Head of caudate nucleus (tissue), 42 donors: ENCODE measurements at places on chromosomes 3 and 15.

DNA sequence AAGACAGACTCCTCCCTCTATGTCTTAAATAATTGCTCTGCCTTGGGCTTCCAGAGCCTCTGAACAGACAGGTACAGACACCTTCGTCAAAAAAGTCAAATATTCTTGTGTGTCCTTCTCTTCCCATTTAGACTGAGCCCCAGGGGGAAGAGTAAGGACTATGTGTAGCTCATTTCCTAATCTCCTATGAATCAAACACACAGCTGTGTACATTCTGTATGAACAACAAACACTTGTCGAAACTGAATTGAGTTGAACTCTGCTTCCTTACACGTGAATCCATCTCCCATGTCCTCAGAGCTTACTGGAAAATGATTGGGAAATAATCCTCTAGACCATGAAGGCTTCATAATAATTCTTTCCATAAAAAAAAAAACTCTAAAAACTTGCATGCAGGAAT is 80.8 kb downstream of the MOBP start:
- DNase-seq: no peak

DNA sequence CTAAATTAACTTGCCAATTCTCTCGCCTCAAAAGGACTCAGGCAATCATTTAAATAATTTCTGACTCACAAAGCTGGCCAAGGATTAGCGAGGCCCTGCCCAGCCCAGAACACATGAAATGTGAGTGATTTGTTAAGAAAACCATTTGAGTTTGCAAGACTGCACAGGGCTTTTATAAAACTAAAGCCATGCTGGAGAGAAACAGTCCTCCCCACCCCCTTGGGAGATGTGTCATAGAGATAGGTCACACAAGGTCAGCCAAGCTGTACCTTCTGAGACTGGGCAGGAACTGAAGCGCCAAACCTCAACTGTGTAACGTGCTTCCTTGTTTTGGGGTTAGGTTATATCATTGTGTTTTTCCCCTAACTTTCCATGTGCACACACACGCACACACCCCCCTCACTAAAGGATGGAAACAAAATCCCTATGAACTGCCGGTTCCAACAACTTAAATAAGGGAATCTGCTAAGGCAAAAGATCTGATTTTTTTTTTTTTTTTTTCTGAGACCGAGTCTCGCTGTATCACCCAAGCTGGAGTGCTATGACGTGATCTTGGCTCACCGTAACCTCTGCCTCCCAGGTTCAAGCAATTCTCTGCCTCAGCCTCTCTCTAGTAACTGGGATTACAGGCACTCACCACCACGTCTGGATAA is 8.1 kb downstream of the SPATA12 start:
- no peak for DNase-seq

DNA sequence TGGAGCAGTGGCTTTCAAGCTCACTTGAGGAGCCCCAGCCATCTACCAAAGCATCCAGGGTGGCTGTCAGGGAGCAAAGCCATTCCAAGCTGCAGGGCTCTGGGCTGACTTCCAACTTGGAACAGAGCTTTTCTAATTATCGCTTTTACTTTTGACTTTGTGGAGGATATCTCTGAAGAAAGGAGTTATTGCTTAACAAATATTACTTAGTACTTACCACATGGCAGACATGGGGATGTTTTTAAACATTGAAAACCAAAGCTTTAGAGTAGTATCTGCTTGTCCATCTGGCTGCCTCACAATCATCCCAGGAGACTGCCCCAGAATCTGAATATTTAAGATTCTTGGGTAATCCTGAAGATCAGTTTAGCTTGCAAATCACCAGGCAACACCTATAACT is 8.9 kb downstream of the TAGLN3 start:
- no peak for DNase-seq

DNA sequence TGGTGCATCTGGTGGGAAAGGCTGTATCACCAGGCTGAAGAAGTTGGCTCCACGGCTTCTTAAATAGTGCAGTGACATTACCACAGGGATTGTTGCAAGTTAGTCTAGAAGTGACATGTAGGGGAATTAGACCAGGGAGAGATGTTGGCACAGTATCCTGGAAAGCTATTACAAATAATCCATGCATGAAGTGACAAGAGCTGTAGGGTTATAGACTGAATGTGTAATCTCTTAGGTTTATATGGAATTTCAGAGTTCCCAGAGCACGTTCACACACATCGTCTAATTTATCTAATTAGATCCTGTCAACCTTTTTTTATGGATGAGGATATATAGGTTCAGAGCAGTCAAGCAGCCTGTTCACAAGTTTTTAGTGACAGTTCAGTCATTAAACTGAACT is 37.3 kb upstream of the APH1B start:
- DNase-seq: no peak

DNA sequence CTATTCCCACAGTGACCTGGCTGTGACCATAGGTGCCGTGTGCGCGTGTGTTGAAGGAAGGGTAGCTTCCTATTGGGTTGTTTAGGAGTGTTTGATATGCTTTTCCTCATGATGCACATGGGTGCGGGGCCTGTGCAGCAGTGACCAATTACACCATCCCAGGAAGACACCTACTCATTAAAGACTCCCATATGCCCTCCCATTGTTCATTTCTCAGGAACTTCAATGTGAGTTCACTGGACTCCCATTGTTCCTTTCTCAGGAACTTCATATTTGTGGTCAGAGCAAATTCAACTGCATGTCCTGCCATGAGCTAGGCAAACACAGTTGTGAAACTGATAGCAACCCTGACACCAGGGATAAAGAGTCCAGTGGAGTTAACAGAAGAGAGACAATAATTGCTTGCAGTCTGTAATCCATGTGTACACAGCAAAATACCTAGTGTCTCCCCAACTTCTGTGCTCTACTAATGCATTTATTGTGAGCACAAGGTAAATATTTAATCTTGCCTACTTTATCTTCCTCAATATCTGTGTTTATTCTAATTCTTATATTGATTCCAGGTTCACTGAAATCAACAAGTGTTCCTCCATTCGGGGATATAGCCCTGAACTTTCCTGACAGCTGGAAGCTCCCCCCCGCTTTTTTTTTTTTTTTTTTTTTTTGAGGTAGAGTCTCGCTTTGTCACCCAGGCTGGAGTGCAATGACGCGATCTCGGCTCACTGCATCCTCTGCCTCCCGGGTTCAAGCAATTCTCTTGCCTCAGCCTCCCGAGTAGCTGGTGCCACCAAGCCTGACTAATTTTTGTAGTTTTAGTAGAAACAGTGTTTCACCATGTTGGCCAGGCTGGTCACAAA is 57.5 kb upstream of the GCNT3 start:
- DNase-seq: no peak

- DNase-seq: no peak
Measured at GRCh38 chr3:135991621-135992020, 26.1 kb downstream of the PPP2R3A start.

DNA sequence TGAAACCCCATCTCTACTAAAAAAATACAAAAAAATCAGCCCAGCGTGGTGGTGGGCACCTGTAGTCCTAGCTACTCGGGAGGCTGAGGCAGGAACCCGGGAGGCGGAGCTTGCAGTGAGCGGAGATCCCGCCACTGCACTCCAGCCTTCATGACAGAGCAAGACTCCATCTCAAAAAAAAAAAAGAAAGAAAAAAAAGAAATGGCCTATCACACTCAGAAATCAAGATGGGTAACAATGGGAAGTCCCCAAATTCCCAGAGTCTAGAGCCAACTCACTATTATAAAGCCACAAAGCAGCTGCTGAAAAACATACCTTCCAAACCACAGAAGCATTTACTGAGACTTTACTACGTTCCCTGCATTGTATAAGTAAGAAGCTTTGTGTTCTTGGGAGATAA is 7.5 kb downstream of the HDGFL3 start:
- DNase-seq: no peak

GRCh38 chr15:98646546-98647025 is 1.8 kb upstream of the IGF1R start:
- DNase-seq: no peak

DNA sequence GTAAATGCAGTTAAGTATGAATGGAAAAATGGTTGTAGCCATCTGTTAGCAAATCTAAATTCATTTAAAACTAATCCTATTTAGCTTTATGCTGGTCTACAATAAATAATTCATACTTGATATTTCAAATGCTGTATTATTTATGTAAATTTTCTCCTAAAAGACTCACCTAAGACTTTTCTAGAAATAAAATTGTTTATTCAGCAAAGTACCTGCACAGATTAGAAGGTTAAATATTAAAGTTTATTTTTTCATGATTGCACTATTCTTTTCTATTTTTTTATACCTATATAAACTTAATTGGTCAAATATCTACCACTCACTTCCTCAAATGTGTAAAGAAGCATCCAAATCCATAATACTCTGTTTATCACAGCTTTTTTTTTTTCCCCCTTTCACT is 45.2 kb downstream of the MBNL1 start:
- no peak for DNase-seq

DNA sequence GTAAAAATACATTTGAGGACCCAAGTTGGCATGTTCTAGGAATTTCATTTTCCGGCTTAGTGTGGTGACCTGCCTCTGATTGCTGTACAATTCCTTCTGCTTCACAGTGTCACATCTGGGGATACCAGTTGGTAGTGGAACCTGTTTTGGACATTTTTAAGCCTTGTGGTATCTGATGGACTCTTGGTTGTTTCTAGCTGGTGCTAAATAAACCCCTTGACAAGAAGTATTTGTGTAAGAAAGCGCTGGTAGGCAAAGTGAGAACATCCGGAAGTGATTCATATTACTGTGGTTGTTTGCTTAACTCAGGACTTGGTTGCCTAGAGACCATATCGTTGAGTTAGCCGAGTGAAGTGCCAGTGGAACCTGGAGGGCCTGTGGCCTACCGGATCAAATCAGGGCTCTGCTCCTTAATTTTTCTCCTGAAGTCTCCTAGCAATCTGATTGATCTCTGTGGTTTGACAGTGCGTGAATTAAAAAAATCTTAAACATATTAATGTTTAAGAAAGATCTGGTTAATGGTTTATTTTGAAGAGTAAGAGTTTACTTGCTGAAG is 12.8 kb downstream of the IQGAP1 start:
- no peak for DNase-seq

DNA sequence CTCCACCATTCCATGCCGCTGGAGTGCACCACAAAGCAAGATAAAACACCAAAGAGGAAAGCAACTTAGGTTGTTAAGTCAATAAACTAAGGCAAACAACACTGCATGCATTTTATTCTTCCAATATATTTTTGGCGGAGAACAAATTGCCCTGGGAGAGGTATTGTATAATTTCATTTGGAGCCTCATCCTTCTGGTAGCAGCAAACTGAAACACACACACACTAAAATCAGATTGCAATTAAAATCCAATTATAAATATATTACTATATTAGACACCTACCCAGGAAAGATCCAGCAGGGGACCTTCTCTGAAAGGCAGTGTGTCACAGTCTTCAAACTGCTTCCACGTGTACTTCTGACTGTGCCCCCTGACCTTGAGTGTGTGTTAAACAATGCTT is 102.3 kb downstream of the RORA start:
- no peak for DNase-seq

DNA sequence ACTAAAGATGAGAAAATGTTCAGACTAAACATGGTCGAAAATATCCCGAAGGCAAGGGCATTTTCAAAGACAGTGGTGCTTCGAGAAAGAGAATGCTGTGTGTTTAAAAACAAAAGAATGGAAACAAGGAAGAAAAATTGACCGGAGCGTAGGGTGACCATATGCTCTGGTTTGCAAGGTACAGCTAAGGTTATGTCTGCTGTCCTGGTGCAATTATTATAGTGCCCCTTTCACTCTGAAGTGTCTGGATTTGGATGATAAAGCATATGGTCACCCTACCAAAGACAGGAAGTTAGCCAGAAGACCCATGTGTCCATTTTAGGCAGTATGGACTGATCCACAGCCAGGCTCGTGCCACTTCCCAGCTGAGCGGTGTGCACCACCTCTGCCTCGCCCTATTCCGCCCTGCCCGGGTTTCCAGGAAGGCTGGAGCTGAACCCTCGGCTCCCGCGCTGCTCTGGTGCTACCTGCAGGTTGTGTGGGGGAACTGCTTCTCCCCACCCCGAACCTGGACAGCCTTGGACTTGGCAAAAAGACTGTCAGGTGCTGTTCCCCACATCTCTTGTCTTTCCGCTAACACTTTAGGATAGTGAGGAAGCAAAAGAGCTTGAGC is 25.2 kb downstream of the GOLGA6D start:
- DNase-seq: peak; percentile 19

GRCh38 chr15:89958107-89958805 is 42.9 kb upstream of the ZNF710 start:
- no peak for DNase-seq

DNA sequence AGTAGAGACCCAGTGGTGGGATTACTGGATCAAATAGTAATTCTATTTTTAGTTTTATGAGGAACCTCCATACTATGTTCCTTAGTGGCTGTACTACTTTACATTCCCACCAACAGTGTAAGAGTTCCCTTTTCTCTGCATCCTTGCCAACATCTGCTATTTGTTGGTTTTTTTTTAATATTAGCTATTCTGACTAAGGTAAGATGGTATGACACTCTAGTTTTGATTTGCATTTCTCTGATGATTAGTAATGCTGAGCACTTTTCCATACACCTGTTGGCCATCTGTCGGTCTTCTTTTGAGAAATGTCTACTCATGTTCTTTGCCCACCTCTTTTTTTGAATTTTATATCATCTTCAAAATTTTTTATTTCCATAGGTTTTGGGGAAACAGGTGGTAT is 34.2 kb upstream of the RAP2B start:
- no peak for DNase-seq

DNA sequence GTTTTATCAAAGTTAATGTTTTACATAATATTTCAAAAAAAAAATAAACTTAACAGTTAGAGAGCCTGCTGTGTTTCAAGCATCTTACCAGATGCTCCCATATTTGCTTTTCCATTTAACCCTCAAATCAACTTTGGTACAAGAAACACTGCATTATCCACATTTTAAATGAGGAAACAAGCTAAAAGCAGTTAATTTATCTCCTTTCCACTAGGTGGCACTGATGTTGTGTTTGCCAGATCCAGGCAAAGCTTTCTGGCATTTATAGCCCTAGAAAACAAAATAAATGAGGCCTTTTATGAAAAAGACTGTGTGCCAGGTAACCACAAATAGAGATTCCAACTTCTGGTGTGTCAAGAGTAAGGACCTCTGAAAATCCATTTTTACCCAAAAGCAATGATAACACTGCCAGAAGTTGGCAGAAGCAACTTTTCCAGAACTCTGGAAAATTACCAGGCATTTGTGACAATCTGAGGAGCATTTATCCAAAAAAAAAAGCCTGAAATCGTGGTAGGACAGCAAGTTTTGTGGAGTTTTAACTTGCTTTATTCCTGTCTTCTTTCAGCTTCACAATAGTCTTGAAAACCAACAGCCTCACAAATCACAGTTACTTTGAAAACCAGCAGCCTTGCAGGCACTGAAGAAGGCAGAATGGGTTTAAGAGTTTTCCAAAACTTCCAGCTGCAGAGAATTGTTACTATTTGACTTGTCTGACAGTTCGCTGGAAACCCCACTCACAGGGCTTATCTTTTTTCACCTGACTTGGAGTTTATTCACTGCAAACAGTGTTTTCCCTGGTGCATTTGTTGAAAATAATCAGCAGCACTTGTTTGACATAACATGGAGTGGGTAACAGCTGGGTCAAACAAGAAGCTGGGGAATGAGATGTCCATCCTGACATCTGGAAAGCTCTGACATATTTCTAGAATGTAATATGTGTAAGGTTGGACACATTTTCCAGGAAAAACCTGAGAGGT is 9.2 kb downstream of the FAM162A start:
- DNase-seq: no peak

- no peak for DNase-seq
Measured at GRCh38 chr3:38493031-38493430, 3.1 kb upstream of the EXOG start.
